ENCODE measurements at places on chromosomes 13 and 19.

- no peak for DNase-seq
These were observed 7.3 kb upstream of the C13orf46 start for GRCh38 chr13:113981194-113981605.

- DNase-seq, result no peak
These were observed 3.4 kb upstream of the GRWD1 start for GRCh38 chr19:48442116-48443035.

DNA sequence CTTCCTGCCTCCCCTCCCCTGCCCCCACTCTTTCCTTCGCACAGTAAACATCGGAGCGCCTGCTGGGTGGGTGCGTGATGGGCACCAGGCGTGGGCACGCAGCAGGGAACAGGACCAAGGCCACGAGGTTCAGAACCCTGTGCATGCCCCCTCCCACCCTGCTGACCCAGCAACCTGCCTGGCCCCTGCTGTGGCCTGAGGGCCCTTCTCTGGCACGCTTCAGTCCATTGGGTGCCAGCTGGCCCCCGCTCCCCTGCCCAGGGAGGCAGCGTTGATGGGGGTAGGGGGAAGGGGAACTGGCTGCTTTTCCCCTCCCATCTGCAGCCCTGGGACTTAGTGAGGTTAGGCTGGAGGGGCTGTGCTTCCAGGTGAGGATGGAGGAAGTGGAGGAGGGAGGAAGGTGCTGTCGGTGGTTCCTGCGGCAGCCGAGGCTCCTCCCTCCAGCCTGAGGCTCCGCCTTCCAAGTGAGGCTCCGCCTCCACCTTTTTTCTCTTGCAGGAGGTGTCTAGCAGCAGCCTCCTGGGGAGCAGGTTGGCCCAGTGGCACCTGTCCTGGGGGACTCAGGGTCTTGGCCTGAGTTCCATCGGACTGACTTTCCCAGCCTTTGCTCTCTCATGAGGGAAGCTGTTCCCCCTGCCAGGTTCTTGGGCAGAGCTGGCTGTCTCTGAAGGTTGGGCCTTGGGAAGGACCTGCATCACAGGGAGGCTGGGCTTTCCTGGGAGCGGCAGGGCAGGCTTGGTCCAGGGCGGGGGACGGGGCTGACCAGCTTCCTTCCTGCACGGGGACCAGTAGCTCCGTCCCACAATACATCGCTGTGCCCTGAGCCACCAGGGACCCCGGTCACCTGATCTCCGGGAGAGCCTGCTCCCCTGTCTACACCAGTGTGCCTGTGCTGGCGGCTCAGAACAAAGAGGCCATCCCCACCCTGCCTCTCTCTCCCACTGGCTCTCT is 7.3 kb downstream of the PIAS4 start:
- no peak for DNase-seq

GRCh38 chr13:76012091-76012721 is 376.1 kb downstream of the LMO7 start:
- no peak for DNase-seq

DNA sequence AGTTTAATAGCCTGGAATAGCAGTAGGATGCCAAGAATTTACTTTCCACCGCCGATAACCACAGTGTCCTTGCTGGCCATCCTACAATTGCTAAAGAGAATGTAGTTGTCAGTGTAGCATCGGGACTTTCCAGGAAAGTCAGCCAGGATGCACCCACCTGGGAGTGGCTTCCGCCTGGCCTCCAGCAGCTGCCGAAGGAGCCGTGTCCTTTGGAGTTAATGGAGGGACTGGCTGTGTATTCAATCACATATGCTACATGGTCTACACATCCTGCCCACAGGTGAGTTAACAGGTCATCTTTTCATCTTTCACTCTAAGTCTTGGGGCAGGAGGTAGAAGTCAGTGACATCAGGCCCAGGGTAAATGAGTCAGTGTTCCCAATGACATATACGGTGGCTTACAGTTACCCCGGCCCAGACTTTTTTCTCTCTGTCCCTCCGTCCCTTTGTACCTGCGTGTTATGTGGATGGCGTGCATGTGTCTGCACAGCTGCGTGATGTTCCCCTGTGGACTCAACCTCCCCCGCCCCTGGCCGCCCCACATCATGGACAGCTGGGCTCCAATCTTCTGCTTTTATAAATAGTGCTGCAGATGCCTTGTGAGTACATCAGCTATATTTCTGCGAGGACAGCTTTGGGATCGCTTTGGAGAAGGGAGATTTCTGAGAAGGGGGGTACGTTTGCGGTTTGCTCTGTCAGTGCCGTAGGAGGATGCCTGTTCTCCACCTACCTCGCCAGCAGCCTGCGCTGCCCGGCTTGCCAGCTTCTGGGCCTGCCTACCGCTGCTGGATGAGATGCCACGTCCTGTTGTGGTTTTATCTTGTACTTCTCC is 63.1 kb downstream of the ATP11A start:
- no peak for DNase-seq

DNA sequence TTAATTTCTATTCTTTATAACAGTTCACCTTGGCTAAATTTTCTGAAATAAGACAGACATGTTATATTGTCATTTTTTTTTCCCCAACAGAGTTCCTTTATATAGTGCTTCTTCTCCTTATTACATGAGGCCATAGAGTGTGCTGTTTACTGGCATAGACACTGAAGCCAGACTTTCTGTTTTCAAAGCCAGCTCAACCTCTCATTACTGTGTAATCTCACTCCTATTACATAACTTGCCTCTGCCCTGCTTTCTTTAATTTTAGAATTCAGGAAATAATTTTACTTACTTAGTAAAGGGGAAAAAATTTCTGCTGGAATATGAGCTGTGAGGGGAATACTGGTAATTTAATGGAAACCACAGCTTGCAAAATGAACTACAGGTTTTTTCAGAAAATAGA is 1380.4 kb downstream of the SLITRK1 start:
- no peak for DNase-seq

- DNase-seq, result no peak
These were observed 112.5 kb downstream of the KLF5 start for GRCh38 chr13:73171271-73171682.
